ENCODE measurements at places on chromosomes 7 and 10.

DNA sequence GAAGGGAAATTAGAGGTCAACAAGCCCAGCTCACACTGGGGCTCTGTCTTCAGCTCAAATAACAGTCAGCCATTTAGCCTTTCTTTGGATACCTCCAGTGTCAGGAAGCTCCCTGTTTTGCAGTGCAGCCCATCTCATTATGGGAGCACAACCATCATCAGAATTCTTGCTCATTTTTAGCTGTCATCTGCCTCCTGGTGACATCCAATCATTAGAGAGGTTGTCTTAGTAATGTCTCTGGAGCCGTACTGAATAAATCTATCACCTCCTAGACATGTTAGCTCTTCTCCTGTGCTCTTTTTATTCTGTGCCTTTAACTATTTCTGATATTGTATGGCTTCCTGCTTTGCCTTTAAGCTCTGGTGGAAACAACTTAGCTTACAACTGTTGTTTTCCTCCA, 74.5 kb downstream of the CHRM2 start:
- no peak for DNase-seq

DNA sequence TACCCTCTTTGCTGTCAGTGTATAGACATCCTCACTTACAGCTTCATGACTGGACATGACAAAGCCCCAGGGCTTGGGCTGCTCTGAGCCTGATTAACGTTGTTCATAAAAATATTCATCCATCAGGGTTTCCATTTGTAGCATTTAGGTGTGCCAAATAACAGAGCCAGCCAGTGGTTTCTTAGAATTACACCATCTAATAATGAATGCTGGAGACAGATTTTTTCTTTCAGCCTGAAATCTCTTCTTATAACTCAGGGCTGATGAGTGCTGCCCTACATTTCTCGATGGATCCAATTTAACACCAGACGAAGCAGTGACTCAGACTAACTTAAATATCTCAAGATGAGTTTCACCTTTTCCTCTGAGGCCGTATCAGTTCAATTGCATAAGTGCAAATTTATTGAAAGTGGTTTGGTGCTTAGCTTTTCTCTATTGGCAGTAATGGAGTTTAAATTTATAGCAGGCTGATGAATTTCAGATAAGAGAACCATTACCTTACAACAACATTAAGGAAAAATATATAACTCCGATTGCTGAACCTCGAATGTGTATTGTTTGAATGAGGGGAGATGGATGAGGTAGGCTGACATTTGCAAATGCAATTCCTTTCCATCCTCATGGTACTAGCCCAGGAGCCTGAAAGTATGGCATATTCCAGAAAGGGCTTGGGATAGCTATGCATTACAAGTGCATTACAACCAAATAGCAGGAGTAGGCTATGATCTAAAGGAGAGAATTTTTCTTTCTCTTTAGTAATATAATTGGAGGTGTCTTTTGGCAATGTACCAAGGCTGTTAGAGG, 900.6 kb downstream of the KCNMA1 start:
- DNase-seq, result no peak

DNA sequence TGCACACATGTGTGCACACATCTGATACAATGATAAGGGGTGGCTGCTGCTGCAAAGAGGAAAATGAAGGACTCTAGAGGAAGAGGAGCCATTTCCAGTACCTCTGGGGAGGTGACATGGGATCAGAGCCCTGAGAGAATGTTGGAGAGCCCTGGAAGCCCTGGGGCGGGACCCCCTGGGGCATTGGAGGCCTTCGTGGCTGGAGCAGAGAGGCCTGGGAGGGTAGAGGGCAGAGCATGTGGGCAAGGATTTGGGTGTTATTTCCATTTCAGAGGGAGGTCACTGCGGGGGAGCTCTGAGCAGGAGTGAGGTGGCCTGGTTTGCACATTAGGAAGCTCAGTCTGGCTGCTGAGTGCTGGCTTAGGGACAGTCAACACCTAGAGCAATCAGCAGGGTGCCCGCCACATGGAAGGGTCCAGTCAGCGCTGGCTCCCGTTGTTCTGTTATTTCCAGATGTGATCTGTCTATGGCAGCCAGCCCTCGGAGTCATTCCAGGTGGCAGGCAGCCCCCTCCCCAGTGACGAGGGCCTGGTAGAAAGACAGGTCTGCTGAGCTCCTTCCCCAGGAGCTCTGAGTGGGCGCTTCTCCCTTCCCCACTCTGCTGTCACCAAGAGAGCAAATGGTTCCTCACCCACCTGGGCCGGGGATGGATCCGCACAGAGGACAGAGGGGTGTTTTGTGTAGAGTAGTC, 24.1 kb upstream of the BTBD16 start:
- no peak for DNase-seq

- no peak for DNase-seq
These were observed 288.2 kb upstream of the SEMA3D start for GRCh38 chr7:85475071-85475470.

- DNase-seq, result no peak
These were observed 859.2 kb downstream of the GATA3 start for GRCh38 chr10:8913720-8914119.

DNA sequence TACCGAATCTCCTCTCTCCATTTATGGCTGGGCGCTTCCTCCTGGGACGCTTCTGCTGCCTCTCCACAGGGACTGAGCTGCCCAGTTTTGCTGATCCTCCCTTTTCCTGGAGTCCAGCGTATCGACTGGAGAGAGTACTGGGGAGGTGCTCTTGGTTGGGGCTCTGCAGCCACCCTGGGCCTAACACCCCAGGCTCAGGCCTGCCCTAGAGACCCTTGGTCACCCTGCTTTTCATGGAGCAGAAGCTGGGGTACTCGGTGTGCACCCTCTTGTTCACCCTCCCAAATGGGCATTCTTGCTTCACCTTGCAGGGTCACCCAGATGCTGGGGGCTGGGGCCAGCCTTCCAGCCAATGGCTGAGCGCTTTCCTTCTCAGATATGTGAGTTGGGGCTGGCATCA, 88.8 kb upstream of the RET start:
- DNase-seq, result no peak

DNA sequence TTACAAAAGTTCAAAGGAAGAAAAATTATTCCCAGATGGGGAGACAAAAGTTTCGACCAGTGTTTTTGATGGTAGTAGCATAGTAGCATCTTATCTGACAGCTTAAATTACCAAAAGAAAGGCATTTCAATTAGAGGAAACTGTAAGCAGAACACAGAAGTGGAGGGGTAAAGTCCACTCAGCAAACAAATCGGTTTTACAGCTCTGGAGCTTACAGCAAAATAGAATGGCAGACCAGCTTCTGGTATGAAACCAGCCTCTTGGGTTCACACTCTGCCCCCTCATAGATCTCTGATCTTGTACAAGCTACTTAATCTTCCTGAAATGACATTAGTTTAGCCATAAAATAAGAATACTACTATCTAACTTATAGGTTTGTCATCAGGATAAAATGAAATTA, 118.6 kb downstream of the RNF32 start:
- DNase-seq, result no peak

DNA sequence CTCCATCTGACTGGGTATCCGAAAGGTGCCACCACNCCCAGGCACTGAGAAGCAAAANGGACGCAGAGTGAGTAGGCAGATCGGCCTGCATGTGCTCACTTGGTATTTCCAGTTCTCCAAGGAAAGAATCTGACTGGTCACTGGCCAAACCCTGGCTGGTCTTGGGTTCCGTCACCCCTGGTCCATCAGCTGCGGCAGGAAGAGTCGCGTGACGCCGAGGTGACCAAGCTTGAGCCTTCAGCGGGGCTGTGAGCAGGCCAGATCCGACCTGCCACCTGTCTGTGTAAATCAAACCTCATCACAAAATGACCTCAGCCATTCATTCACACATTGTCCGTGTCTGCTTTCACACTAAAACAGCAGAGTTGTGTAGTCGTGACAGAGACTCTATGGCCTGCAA, 28.8 kb upstream of the CHST15 start:
- DNase-seq, result no peak
